ENCODE measurements at places on chromosomes 13 and 19. TPM values are rescaled to one million over a fixed set of nuclear protein-coding genes. Genes with fewer than 3 reads are reported as not detected.

The LILRB5 gene
- total RNA-seq, result not detected

The SULT2A1 gene
- not detected for total RNA-seq

The ANKRD24 gene
- total RNA-seq, result 2.0 TPM

The PRODH2 gene
- total RNA-seq, result not detected

The ZNF677 gene
- 9.1 TPM for total RNA-seq

The SBK2 gene
- not detected for total RNA-seq

Measured in bronchus fibroblast of lung (primary cell).